ENCODE measurements at places on chromosomes 13 and 19.

- peak; percentile 69 for DNase-seq
These were observed 9.8 kb upstream of the DPF1 start for GRCh38 chr19:38233740-38234251.

DNA sequence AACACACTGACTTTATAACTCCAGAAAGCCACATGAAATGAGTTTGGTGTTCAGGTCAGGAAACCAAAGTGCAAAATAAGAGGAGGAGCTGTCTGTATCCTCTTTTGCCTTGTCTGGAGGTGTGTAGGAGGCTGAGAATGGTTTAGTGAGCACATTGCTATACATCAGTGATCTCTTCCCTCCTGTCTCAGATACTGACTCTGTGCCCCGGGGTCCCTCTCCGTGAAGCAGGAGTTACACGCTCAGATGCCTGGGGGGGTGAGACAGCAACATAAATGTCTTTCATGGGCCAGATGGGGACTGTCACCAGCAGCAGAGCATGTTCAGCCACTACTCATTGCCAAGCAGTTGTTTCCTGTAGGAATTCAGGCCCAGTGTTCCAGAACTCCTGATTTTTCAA, 285.4 kb downstream of the ATP8A2 start:
- DNase-seq = no peak

GRCh38 chr19:1136621-1137317, 33.0 kb downstream of the GPX4 start:
- no peak for DNase-seq

DNA sequence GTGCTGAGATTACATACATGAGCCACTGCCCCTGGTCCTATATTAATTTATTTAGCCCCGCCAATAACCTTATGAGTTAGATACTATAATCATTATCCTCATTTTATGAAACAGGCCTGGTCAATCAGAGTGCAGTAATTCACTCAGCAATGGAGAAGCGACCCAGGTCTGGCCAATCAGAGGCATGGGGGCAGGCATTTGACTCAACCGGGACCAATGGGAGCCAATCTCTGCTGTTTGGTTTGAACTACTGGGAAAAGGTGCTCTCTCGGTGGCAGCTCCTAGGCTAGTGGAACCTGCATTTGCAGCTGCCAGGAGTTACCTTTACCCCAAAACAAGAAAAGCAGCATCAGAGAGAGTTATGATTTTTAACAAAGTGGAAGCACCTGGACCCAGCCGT, 6.6 kb downstream of the SIRT2 start:
- no peak for DNase-seq

DNA sequence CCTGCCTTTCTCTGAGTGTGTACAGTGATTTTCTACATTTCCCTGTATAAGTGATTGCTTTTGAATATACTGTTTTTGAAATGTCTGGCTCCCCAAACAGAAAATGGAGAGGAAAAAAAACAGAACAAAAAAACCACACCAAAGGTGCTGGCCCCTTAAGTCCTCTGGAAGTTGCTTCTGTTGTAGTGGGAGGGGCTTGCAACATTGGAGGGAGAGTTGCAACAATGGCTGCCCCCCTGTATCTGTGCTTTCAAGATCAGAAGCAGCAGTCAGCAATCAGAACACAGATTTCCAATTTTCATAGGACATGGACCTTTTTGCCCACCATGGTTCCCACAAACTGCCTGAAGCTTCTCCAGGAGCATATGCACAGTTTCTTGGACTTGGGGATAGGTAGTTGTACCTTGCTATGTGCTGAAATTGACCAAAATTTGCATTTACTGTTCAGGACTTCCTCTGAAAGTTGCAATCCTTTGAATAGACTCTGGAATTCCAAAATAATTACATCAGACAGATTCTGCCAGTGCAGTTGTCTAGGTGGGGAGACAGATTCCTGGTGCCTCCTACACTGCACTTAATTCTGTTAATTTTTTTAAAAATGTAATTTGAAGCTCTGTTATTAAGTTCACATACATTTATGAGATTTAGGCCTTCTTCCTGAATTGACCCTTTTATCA, 13.8 kb downstream of the BIVM start:
- no peak for DNase-seq

- DNase-seq = no peak
These were observed 5.8 kb upstream of the CEACAM21 start for GRCh38 chr19:41570179-41570578.

DNA sequence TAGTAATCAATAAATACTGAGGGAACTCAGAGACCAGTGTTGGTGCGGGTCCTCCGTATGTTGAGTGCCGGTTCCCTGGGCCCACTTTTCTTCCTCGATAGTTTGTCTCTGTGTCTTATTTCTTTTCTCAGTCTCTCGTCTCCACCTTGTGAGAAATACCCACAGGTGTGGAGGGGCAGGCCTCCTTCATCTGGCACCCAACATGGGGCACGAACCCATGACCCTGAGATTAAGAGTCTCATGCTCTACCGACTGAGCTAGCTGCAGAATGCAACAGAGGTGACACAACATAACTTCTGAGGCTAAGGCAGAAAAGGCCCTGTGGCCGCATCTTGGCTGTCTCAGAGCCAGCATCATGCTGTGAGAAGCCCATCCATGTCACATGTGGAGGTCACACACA, 5.3 kb upstream of the ZNF613 start:
- no peak for DNase-seq

GRCh38 chr19:11364935-11365334, 9.5 kb upstream of the SWSAP1 start:
- no peak for DNase-seq

GRCh38 chr19:9627856-9628255, 6.8 kb upstream of the ZNF561 start:
- no peak for DNase-seq

DNA sequence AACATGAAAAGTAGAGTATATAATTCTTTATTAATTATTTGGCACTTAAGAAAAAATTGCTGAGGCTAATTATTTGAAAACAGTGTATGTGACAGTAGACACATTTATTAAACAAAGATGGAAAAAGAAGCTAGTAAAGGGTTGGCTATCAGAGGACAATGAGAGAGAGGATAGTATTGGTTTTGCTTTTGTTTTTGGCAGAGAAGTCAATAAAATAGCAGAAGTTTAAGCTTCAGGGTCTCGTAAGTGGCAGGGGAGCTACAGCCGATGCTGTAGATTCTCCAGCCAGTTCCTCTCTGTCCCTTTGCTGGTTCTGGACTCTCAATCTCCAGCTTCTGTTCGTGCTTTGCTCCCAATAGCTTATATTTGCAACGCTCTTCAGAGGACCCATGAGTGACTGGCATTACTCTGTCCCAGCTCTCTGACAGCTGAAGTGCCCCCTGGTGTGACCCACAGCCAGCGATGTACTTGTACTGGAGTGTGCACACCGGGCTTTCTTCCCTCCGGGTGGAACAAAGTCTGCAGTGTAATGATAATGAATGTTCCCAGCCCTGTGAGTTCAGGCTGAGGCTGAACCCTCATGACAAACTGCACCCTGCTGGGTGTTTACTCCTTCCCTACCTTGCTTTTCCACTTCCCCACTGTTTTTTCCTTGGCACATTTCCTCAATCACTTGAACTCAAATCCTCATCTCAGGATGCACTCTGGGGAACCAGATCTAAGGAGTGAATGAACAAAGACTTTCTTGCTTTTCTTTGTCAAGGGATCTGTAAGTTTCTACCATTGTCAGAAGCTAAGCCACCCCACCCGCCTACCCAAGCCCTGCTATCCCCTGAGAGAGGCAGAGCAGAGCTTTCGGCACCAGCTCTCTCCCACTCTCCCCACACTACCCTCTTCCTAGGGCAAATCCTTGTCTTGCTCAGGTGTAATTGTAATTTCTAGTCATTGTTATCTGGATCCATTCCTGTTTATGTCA, 254.8 kb downstream of the LHFPL6 start:
- no peak for DNase-seq

- no peak for DNase-seq
These were observed 35.6 kb upstream of the ZNF599 start for GRCh38 chr19:34808566-34808965.

DNA sequence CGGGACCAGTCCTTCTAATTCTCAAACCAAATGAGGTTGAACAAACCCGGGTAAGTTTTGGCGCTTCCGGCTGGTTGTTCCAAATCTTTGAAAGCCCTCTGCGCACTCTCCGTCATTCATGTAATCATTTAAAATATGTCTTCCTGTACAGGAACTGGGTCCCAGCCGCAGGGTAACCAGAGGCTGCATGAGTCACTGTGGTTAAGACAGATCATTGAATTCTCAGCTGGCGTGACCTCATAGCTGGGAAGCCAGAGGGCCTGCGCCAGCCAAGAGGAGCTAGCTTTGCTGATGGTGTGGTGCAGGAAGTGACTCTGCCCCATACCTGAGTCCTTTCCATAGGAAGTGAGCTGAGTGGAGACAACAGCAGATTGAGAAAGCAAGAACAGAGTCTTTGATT, 135.2 kb downstream of the TSHZ3 start:
- peak; percentile 64 for DNase-seq

GRCh38 chr13:41306271-41307145, 4.6 kb upstream of the NAA16 start:
- DNase-seq = no peak

All from activated CD8-positive, alpha-beta memory T cell treated with anti-CD3 and anti-CD28 coated beads for 1 hour (primary cell).